ENCODE measurements at places on chromosomes 11 and 22.

GRCh38 chr11:104320097-104320496 is 156.2 kb upstream of the PDGFD start:
- DNase-seq, result peak; percentile 34

DNA sequence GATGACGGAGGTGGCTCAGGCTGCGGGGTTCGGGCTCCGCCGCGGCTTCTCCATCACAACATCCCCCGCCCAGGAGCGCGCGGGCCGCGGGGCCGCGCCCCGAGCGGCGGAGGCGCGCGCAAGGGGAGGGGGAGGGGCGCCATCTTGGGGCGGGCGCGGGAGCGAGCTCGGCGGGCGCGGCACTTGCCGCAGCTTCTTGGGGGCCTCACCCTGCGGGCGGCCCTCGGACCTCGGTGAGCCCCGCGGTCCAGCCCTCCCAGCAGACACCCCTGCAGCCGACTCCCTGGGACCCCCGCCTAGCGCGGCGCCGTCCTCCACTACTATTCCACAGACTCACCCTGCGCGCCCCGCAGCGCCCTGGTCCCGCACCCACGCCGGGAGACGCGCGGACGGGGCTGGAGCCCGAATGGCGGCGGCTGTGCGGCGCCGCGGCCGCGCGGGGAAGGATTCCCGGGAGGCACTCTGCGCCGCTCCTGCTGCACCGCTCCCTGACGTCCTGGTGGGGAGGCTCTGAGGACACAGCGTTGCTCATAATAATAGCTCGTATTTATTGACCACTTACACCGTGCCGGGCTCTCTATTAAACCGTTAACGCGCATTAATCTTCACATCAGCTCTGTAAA is at the start of gene APBB1:
APBB1 (minus strand) TSS at position 86 of the 623 bp plus-strand sequence. CDS start 7,747 bp downstream, outside the sequence.
- DNase-seq, result peak; percentile 47

DNA sequence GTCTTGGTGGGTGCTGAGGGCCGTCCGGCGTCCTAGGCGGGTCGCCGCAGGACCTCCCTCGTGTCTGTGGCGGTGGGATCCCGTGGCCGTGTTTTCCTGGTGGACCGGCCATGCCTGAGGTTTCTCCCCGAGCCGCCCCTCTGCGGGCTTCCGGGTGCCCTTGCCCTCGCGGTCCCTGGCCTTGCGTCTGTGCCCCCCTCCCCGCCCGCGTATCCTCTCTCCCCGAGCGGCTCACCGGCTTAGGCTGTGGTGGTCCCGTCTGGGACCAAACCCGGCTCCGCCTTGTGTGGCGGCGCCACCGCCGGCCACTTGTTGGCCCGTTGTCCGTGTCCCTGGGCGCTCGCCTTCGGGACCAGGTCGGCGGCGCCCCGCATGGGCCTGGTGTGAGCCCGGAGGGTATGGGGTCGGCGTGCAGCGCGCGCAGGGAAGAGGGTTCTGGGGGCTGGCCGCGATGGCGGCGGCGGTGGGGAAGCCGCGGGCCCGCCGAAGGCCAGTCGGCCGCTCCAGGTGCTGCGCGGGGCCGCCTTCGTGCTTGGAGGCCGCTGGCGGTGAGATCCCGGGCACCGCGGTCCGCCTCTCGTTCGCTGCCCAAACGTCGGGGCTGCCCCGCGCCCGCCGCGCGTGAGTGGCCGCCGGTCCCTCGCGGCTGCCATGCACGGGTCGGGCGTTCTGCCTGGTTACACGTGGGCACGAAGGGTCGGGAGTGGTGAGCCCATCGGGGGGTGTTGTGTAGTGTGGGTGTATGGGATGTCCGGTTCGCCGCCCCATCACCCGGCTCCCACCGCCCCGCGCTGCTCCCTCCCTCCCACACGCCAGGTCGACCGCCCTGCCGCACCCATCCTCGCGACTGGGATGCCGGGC is 3899.1 kb upstream of the OR11H1 start:
- DNase-seq, result no peak

- DNase-seq, result no peak
Observed at GRCh38 chr11:34254011-34254410, 103.8 kb downstream of the ABTB2 start.

DNA sequence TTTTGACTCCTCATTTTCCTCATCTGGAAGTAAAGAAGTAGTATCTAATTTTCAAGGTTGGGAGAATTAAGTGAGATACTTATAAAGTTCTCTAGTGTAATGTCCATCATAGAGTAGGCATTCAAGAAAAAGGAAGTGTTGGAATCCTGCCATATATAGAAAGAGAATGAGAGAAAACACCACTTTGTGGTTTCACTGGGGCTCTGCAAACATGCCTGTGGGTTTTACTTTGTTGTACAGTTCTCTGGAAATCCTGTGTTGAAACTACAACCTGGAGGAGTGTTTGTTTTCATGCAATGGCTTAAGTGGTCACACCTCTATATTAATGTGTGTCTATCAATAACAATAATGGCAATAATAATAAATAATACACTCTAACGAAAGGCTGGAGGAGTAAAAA is 741.7 kb downstream of the NELL1 start:
- DNase-seq, result no peak

GRCh38 chr11:21430537-21430936 is 761.2 kb downstream of the NELL1 start:
- DNase-seq, result no peak

DNA sequence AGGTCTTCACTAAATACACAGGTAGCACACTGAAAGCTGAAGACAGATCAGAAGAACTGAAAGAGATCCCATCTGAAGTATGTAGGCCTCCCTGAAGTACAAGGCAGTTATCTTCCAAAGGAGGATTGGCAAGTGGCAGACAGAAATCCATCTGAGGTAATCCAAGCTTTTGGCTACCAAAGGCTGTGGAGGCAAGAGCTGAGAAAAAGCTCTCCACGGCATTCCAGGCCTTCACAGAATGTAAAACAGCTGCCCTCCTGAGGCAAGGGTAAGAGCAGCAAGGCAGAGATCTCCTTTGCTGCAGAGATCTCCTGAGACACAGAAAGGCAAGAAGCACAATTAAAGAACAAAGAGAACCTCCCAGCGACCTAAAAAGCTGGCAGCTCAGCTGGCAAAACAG is 19.1 kb downstream of the PIK3C2A start:
- no peak for DNase-seq

- no peak for DNase-seq
Observed at GRCh38 chr11:83019888-83020579, 51.7 kb downstream of the RAB30 start.

DNA sequence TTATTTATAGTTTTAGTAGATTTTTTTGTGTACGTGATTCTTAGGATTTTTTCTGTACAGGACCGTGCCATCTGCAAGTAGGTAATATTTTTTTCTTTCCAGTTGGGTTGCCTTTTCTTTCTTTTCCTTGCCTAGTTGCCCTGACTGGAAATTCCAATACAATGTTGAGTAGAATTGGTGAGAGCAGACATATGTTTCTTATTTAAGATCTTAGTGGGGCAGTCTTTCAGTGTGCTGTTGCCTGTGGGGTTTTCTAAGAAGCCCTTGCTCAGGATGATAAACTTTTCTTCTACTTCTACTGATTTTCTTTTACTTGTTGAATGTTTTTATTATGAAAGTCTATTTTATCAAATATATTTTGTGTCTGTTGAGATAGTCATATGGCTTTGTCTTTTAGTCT is 33.0 kb downstream of the ATXN10 start:
- DNase-seq, result no peak

GRCh38 chr22:27632451-27633295 is 168.9 kb downstream of the MN1 start:
- DNase-seq, result no peak

- peak; percentile 75 for DNase-seq
Observed at GRCh38 chr22:31039393-31039792, 41.7 kb upstream of the SMTN start.

DNA sequence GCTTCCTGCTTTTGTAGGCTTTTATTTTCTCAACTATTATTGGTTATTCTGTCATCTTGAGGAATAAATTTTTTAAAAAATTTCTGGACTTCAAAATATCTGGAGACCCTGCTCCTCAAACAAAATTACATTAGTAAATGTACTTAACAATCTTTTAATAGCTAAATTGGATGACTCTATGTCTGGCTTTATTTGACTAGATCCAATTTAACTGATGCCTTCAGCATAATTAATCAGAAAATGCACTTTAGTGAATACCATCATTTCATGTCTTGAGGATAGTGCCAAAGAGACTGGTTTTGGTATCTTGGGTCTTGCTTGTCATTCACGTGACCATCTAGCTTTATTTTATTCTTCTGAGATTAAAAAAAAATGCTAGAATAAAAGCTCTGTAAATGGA is 1301.2 kb downstream of the JRKL start:
- DNase-seq, result no peak

DNA sequence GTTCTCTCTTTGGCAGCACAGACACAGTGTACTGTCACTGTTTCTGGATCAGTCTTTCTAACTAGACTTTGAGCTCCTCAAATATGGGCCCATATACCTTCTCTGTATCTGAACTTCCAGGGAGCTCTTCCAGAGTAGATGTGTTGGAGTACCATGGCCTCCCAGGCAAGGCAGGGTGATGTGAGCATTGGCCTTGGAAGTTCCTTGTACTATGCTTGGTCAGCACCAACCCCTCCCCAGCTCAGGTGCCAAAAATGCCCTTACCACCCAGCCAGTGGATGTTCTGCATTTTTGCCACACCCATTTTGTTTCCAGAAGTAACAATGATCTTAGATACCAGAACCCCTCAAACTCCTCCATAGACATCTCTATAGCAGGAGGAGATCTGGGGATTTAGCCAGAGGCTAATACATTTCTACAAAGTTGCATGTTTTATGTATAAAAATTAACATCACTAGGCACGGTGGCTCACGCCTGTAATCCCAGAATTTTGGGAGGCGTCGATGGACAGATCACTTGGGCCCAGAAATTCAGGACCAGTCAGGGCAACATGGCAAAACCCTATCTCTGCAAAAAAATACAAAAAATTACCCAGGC is 132.7 kb downstream of the CCDC81 start:
- DNase-seq, result no peak

Data from fibroblast of the aortic adventitia (primary cell).